ENCODE measurements at places on chromosomes 3 and 15.

GRCh38 chr15:70196372-70197316 lies 98.9 kb upstream of the TLE3 start:
- no peak for DNase-seq

GRCh38 chr3:197308591-197308990 lies 10.2 kb upstream of the DLG1 start:
- DNase-seq, result no peak

GRCh38 chr3:53169045-53169831 lies 8.2 kb downstream of the PRKCD start:
- DNase-seq, result no peak

DNA sequence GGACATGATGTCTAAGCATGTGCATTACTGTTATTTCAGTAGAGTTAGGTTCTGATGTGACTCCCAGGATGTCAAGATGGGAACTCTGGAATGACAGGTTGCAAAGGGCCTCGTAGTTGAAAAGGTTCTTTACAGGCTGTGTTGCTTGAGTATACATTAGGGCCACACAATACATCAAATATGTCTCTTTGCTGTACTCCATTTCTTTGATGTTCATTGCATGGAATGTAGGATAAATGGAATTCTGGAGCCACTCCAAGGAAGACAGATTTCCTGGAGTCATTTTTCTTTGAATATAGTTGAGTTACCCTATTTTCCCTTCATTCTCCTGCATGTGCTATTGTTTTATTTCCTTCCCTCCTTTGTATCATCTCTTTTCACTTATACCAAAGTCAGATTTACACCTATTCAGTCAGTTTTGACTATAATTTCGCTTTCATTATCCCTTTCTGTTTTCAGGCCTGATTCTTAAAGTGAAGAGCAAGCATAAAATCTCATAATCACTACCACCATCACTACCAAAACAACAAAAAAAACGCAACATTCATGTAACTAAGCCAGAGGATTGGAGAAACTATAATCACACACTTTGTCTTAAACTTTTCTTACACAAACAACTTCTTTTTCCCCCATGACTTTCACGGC lies 61.2 kb upstream of the PTX3 start:
- DNase-seq, result no peak

GRCh38 chr15:81032818-81033217 lies 32.1 kb downstream of the TLNRD1 start:
- DNase-seq, result no peak

DNA sequence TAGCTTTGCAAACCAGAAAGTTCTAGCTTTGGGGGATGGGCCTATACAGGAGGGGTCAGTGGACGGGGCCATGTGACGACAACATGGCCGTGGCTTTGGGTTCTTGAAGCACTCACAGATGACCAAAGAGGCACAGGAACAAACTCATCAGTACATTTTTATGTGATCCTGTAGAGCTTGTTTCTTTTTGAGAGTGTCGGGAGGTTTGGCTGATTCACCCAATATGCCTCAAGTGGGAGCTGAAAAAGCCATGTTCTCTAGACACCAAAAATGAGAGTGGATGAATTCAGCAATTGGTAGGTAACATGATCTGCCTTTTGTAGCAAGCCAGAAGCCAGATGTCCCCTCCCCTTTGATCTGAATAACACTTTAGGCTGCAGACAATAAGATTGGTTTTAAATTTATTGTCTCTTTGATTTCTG lies 30.1 kb downstream of the GREM1 start:
- DNase-seq, result no peak

GRCh38 chr3:179528772-179529171 lies 34.0 kb upstream of the ACTL6A start:
- no peak for DNase-seq

- DNase-seq, result no peak
These were observed 30.9 kb downstream of the CCNL1 start for GRCh38 chr3:157128771-157129681.

DNA sequence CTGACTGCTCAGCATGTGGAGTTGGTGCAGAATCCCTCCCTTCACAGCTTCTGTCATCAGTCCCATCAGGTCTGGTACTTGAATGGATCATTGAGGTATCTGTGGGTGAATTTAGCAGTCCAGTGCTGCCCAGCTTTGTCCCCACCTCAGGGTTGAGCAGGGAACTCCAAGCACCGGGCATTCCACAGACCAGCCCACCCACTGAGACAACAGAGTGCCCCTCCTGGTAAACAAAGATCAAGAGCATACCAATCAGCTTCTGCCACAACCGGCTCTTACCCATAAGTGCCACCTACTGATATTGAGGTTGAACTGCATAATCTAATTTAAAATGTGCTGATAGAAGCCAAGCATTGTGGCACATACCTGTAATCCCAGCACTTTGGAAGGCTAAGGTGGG lies 57.1 kb upstream of the FXR1 start:
- no peak for DNase-seq

DNA sequence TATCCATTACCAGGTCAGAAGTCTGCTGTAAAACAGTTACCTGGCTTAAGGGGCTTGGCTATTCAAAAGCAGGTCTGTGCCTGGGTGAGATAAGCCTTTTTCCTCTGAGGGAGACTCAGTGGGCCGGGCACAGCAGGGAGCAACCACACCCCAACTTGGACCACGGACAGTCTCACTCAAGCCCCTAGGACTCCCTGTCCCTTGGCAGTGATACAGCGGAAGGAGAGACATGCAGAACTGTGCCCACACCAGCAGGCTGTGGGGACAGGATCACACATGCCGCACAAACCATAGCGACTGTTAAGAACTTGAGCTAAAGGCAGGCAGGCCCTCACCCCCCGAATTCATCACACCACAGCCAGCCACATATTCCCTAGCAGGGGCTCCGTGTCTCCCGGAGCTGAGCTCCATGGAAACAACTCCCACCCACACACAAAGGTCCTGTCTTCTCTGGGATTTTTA lies 2.8 kb upstream of the GP5 start:
- no peak for DNase-seq

DNA sequence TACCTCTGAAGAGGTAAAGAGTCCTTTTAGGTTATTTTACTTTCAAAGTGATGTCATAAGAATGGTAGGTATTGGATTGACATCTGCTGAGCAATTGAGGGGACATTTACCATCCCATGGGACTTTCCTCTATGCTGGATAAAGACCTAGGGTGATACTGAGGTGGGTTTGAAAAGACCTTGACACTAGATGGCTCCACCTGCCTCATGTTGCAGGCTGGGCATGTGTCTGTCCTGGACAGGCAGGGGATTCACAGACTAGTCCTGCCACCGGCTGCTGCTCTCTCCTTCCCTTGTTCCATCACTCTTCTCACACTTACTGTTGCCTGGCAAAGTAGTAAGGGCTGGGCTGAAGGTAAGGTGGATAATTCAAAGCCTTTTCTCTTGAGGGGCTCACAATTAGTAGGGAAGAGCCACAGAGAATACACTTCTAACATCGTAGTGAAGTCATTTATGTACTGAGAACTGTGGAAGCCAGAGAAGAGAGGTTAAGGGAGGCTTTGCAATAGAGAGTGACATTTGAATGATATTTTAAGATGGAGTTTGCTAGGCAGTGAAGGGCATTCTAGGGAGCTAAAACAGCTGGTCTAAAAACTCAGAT lies 27.7 kb downstream of the TRAK1 start:
- DNase-seq, result no peak

DNA sequence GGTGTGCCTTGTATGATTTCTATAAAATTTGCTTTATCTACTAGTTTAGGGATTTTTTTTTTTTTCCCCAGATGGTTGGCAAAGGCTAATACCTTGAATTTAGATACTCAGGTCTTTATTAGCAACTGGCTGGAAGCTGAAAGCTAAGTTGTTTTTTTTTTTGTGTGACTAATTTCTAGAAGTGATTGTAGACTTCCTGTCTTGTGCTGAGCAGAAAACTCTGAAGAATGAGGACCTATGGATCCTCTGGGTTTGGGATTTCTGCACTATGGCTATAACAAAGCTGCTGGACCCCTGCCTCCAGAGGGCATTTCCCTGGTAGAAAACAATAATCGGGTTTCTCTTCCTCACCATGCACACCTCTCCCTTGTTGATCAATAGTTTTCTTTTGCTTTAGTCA lies 10.0 kb downstream of the ARIH2 start:
- DNase-seq, result no peak

GRCh38 chr15:31311735-31312619 lies 14.7 kb upstream of the KLF13 start:
- no peak for DNase-seq

- no peak for DNase-seq
These were observed 28.2 kb downstream of the RBP2 start for GRCh38 chr3:139448104-139448503.

GRCh38 chr3:144677103-144677502 lies 705.5 kb downstream of the DIPK2A start:
- DNase-seq, result no peak

GRCh38 chr15:48402427-48403177 lies 71.4 kb downstream of the DUT start:
- DNase-seq, result no peak

DNA sequence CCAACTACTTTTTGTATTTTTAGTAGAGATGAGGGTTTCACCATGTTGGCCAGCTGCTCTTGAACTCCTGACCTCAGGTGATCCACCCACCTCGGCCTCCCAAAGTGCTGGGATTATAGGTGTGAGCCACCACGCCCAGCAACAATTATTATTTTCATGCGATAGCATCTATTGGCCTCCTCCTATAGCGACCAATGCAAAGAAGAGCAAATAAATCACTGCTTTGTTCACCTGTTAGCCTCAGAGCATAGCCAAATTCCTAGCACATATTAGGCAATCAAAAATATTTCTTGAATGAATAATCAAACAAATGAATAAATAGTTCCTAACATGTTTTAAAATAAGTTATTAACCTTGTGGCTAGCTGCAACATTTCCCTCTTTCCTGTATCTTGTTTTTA lies 36.8 kb upstream of the TNFSF10 start:
- DNase-seq, result no peak

DNA sequence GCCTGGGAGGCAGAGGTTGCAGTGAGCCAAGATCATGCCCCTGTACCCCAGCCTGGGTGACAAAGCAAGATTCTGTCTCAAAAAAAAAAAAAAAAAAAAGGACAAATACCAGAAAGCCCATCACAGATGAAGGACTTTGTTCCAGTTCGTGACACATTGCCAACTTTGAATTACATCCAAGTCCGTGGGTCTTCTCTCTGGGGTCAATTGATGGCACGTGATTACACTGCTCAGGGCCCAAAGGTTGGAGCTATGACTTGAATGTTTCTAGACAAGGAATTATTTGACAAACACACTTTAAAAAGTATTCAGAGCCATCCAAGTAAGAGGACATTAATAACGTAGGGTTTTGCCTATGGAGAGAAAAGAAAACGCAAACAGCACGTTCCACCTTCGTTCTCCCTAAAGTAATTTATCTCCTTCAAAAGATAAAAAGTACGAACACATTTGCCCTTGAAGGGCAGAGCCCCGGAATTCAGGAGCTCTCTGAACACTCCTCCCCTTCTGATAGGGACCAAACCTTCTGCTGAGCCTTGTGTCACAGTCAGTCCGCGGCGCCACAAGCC lies 31.3 kb upstream of the ST3GAL6 start:
- DNase-seq, result no peak

GRCh38 chr15:74414603-74415338 lies 19.0 kb downstream of the SEMA7A start:
- DNase-seq, result no peak

DNA sequence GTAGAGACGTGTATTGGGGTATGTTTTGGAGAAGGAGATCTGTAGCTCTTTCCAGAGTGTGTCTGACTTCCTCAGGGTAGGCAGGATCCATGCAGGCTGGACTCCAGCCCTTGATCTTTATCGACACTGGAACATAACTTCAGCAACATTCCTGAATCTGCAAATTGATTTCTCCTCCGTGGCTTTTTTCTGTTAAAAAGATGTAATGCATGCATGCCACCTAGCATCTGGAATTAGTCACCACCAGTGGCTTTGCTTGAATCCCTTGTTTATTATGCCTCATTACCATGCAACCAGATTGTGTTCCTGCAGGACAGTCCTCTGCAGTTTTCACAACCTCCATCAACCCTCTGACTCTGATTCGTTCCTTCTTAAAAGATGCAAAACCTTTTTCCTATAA lies 86.1 kb downstream of the CCNL1 start:
- no peak for DNase-seq

GRCh38 chr3:192064959-192065358 lies 604.0 kb downstream of the PYDC2 start:
- DNase-seq, result no peak

DNA sequence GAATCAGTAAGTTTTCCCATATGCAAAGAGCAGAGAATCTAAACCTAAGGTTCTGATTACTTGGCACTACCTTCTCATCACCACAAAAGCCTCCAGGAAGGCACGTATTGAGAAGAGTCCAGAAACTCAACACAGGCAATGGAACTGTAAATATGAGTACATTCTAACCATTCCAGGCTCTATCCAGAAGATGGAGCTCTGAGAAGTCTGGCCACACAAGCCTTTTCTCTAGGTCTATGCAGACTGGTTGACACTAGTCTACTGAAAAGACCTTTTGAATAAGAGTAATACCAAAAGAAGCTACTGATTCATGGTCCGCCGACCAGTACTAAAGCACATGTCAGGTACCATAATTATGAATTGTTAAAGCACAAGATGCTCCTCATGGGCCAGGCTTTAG lies 12.2 kb upstream of the NCKIPSD start:
- DNase-seq, result no peak

- DNase-seq, result peak; percentile 8
These were observed 27.4 kb upstream of the FOXB1 start for GRCh38 chr15:59976480-59977271.

DNA sequence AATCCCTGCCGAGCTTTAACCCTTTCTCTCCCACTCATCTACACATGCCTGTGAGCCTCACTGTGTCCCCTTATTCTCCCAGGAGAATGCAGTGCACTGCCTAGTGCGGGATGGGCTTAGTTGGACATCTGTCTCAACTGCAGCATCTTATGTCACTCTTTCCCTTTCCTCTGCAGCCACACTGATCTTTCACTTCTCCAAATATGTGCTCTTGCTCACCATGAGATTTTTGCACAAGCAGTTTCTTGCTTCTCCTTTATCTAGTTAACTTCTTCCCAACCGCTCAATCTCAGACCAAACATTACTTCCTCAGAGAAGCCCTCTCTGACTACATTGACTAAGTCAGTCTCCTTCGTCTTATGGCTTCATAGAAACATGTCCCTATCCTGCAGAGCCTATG lies 292.3 kb downstream of the KBTBD8 start:
- DNase-seq, result no peak

DNA sequence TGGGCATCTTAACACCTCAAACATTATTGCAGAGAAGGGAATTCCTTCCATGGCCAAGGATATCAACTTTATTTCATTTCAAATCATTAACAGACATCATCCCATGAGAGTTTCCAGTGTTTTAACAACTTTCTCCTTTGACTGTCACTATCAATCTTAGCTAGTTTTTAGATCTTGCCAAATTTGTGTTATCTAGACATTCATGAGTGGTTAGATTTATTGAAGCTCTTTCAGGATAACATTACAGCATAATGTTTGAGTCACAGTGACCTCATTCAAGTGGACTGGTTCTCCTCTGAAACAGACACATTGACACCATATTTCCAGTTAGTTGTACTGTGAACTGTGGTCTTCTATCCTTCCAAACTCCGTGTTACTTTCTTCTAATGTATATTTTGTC lies 8.6 kb upstream of the TNFAIP8L3 start:
- DNase-seq, result no peak

GRCh38 chr15:48190932-48191573 lies 412 bp upstream of the CTXN2 start:
- DNase-seq, result no peak

All from activated CD8-positive, alpha-beta memory T cell treated with anti-CD3 and anti-CD28 coated beads for 1 hour (primary cell).